Right renal pelvis (tissue), 4 donors: ENCODE measurements at places on chromosomes 1 and 21. TPM values are rescaled to one million over a fixed set of nuclear protein-coding genes. Genes with fewer than 3 reads are reported as not detected.

Gene NBPF26
- polyA plus RNA-seq: 14.1 TPM

DNA sequence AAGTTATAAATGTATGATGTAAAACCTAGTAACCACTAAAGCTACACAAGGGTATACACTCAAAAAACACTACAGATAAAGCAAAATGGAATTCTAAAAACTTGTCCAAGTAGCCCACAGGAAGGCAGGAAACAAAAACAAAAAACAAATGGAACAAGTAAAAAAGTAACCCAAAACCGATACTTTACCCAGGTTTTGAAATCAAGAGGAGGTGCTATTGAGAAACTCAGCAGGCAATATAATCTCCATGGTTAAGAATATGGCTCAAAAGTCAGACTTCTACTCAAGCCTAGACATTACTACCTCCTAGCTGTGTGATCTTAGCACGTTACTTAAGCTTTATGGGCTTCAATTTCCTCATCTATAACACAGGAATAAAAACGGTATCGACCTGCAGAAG lies 13.3 kb downstream of the RBBP5 start:
- DNase-seq: no peak

DNA sequence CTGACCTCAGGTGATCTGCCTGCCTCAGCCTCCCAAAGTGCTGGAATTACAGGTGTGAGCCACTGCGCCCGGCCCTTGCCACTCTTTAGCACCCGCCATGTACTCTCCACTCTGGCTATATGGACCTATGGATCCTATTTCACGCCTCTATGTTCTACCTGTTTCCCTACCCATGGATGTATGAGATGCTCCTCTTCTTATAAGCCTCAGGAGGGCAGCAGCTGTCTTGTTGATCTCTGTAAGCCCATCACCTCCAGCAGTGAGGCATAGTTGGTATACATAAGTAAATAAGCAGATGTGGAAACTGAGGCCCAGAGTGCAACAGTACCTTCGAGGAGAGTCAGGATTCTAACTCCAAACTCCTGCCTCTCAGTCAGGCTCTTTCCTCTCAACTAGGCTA lies 24.7 kb upstream of the ARTN start:
- DNase-seq: no peak

- DNase-seq: no peak
Observed at GRCh38 chr1:177593105-177593504, 376.8 kb downstream of the SEC16B start.

DNA sequence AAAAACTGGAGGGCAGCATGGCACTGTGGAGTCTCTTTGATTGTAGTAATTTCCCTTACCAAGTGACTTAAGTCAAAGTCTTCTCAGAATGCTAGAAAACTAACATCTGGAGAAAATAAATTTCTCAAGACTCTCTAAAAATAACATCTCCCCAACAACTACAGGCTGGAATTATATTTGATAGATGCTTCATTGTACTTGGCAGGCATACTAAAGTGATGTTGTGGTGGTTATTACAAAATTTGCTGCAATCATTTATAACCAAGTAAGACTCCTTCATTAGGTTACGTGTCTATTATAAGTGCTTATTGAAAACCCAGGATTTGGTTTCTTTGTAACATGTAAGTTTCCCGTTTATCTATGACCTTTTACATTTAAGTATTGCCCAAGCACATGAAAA lies 132.9 kb upstream of the NRIP1 start:
- no peak for DNase-seq

DNA sequence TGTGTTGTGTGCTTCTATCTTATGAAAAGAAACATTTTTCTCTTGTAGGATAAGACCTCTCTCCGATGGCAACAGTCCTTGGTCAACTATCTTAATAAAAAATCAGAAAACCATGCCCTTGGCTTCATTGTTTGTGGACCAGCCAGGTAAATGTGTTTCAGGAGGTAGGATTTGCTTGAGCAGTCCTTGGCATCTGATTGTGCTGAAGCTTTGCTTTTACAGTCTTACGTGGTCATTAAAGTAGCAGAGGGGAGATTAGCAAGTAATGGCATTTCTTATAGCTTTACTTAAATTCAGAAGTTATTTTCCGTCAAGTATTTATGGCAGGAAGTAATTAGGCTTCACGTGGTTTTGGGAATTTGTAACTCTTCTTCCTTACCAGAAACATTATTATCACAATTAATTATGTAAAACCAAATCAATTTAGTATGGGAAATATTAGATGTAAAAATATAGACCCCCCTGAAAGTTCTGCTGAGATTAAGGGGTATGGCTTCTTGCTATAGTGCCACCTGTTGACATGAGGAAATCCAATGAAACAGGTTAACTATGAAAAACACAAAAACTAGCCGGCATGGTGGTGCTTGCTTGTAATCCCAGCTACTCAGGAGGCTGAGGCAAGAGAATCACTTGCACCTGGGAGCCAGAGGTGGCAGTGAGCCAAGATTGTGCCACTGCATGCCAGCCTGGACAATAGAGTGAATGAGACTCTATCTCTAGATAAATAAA lies 49.0 kb downstream of the MAP3K21 start:
- DNase-seq: no peak

DNA sequence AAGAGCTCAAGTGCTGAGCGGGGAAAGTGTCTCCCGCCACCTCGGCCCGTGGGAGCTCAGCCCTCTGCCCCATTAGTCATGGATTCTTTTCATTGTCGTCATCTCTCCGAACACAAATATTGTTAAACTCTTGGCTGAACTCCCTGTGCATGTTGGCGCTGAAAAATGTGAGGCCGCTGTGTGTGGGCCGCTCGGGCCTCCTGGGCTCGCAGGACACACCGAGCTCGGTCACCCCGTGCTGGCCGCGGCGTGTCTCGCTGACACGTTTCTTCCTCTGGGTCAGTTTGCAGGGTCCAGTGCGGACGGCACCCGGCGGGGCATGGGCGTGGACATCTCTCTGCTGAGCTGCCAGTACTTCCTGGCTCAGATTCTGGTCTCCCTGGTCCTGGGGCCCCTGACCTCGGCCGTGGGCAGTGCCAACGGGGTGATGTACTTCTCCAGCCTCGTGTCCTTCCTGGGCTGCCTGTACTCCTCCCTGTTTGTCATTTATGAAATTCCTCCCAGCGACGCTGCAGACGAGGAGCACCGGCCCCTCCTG lies 25.6 kb downstream of the SLC45A1 start:
- peak; percentile 49 for DNase-seq

GRCh38 chr21:39484711-39485276 lies 33.0 kb downstream of the SH3BGR start:
- no peak for DNase-seq

GRCh38 chr1:44059212-44059611 lies 27.9 kb upstream of the SLC6A9 start:
- no peak for DNase-seq

- DNase-seq: no peak
Observed at GRCh38 chr1:160418483-160418882, 18.1 kb downstream of the VANGL2 start.
